ENCODE measurements at places on chromosomes 7 and 10.

DNA sequence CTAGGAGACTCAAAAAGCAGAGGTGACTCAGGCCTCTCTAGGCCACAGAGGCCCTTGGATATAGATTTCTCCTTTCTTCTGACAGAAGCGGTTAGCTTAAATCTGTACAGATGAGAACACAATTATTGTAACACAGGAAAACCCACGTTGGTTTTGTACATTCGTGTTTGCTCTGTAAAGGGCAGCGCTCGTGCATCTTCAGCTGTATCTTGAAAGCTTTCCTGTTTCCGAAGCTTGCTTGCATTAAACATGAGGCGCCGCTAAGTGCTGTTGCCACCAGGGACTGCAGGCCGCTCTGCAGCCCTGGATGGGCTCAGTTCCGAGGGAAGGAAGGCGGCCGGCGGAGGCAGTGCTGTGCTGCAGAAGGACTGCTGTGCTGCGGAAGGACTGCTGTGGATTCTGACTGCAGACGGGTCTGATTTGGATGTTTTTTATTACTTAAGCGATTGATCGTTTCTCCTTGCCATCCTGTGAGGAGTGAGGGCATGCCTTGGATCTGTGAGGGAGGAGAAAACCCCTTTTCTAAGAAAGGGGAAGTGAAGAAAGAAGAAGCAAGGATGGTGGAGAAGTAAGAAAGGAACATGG is 53.3 kb downstream of the FHIP2A start:
- DNase-seq: peak; percentile 8

DNA sequence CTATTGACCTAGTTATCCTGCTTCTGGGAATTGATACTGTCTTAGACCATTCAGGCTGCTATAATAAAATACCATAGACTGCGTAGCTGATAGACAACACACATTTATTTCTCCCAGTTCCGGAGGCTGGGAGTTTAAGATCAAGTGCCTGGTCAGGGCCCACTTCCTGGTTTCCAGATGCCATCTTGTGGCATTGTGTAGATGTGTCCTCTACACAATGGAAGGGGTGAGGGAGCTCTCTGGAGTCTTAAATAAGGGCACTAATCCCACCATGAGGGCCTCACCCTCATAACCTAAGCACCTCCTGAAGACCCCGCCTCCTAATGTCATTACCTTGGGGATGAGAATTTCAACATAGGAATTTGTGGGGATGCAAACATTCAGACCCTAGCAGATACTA is 62.4 kb downstream of the SLC35B4 start:
- no peak for DNase-seq

DNA sequence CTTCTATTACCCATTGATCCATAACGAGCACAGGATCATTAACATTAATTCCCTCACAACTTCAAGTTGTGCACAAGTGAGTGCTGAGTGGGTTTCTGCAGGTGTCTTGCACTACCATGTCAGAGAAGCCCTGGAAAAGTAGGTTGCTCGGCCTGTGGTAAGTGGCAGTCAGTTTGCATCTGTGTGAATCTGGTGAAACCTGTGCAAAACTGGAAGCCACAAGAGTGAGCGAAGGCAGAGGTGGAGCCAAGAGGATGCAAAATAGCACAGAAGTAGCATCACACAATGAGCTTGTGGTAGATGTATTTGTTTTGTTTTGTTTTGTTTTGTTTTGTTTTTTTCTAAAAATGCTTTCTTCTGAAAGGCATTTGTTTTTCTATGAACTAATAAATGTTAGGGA is 181.5 kb downstream of the THSD7A start:
- DNase-seq: no peak

GRCh38 chr10:73857446-73857845 is 16.9 kb downstream of the CAMK2G start:
- DNase-seq: no peak

- DNase-seq: no peak
Measured at GRCh38 chr10:112755446-112756234, 194.4 kb upstream of the TCF7L2 start.

- DNase-seq: no peak
Measured at GRCh38 chr7:121515630-121516401, 119.7 kb upstream of the FAM3C start.

- no peak for DNase-seq
Measured at GRCh38 chr10:26841733-26842317, 18.9 kb downstream of the ABI1 start.

- no peak for DNase-seq
Measured at GRCh38 chr7:66050990-66051448, 24.6 kb upstream of the ASL start.

DNA sequence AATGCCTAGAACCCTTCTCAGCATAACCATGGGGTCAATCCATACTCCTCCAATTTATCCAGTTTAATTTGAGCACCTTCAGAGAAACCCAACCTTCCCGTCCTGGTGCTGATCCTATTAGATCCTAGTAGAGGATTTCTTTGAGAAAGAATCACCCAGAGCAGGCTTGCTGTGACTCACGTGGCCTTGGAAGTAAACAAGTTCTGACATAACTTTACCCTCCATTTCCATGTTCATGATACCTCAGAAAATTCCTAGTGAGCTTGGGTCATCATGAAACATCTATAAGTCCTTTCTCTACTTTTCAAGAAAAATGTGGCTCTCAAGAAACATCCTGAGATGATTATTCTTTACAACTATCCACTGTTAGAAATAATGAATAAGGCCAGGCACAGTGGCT is 71.7 kb downstream of the PRLHR start:
- no peak for DNase-seq

DNA sequence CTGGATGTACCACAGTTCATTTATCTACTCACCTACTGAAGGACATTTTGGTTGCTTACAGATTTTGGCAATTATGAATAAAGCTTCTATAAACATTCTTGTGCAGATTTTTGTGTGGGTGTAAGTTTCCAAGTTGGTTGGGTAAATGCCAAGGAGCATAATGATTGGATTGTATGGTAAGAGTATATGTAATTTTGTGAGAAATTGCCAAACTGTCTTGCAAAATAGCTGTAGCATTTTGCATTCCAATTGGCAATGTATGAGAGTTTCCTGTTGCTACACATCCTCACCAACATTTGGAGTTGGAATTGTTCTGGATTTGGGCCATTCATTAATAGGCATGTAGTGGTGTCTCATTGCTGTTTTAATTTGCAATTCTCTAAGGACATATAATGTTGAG is 33.9 kb upstream of the HYAL4 start:
- no peak for DNase-seq

DNA sequence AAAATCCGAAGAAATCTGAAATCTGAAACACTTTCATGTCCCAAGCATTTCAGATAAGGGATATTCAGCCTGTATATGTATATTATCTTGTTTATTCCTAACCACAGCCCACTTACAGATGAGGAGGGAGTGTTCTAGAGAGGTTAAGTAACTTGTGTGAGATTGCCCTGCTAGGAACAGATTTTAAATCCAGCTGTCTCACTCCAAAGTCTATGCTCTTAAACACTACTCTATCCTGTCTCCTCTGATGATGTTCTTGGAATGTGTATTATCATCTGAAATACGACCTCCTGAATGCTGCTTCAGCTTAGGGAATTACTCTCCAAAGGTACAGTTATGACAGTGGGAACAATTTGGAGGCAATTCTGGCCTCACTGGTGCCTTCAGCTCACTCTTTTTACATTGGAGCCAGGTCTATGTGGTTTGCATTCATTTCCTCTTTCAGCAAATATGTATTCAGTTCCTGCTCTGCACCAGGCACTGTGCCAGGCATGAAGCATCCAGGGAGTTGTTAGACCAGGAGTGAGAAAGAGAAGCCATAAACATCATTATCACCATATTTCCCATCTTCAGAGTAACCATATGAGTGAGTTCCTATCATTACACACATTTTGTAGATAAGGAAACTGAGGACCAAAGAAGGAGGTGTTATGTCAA is 70.2 kb downstream of the NOC3L start:
- DNase-seq: no peak

- no peak for DNase-seq
Measured at GRCh38 chr7:23759671-23760391, 49.8 kb downstream of the STK31 start.

GRCh38 chr7:31948029-31948428 is 122.2 kb downstream of the PDE1C start:
- DNase-seq: no peak

DNA sequence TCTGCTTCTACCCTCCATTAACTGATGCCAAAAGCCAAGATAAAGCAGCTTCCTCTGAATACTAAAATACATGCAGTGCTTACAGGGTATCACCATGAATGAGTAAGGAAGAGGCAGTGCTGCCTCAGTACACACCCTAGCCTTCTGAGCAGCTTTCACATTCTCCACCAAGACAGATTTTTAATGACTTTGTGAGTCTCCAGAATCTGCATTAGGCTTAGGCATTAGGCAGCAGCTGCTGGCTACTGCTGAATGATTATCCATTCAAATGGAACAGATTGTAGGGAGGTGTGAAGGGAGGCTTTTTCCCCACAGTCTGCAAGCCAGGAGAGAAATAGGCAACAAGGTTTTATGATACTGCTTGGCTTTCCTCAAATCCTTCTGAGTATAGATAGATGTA is 1226.7 kb upstream of the LRRN3 start:
- DNase-seq: no peak

- DNase-seq: no peak
Measured at GRCh38 chr10:102286216-102286615, 40.9 kb downstream of the GBF1 start.

GRCh38 chr10:48193556-48193955 is 80.9 kb downstream of the FRMPD2 start:
- DNase-seq: no peak

- no peak for DNase-seq
Measured at GRCh38 chr7:44768628-44769371, 20.2 kb downstream of the ZMIZ2 start.

DNA sequence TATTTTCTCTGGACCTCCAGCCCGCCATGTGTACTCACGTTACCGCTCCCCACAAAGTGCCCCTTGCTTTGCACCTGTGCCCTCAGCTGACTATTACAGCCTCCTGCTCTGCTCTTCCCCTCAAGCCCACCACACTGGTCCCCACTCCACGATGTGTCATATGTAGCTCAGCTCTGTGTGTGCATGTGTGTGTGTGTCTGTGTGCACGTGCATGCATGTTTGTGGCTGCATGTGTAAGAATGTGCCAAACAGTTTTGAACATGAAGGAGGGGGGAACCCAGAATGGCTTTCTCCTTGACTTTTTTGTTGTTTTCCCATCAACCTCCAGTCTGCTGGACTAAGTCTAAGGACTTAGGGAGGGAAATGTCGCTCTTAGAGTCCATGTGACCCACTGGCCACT is 54.8 kb upstream of the BTRC start:
- no peak for DNase-seq

DNA sequence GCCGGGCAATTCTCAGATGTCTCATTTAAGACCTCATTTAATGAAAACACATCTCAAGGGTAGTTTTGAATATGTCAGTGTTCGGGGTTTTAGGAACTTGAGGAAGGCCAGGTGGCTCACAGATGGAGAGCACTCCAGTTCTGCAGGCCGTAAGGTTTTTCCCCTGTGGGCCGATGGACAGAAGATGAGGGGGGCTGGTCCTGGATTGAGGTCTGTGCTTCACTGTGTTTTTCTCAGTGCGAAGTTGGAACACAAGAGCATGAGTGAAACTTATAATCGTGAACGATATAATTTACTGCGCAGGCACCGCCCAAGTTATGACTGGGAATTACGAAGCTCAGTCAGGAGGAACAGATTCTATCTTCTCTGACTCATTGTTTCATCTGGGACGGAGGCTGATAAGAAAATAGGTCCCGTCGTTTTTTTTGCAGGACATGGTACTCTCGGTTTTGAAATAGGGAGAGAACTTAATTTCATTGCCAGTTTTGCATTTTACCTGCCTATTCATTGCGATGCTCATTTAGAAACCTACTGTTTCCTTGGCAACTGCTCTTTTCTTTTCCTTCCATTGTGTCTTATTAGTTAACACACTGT is 591.0 kb upstream of the PFKP start:
- DNase-seq: no peak

GRCh38 chr10:96402417-96403305 is 43.9 kb upstream of the OPALIN start:
- DNase-seq: no peak

- DNase-seq: no peak
Measured at GRCh38 chr10:49497358-49497757, 41.6 kb downstream of the ERCC6 start.

GRCh38 chr10:53357587-53357986 is 585.0 kb upstream of the MBL2 start:
- DNase-seq: no peak

GRCh38 chr7:29885626-29886025 is 79.3 kb downstream of the WIPF3 start:
- DNase-seq: no peak

DNA sequence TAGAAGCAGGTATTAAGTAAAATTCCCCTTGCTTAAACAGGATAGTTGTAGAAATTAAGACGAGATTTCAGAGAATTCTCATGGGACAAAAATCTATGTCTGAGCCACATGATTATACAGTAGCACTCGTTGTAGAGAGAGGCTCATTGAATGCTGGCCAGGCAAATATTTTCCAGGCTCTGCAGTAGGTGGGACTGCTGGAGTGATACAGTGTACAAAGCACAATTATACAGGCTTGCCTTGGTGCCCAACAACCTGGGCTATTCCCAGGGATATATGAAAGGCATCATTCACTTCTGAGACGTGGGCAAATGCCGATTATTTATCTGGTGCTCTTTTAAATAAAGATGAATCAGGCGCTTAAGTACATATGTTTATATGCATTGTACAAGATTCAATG is 380.6 kb downstream of the PHTF2 start:
- no peak for DNase-seq

- DNase-seq: no peak
Measured at GRCh38 chr10:78028438-78029268, 662 bp downstream of the POLR3A start.

GRCh38 chr7:65436163-65436562 is 62.5 kb downstream of the ZNF92 start:
- no peak for DNase-seq

DNA sequence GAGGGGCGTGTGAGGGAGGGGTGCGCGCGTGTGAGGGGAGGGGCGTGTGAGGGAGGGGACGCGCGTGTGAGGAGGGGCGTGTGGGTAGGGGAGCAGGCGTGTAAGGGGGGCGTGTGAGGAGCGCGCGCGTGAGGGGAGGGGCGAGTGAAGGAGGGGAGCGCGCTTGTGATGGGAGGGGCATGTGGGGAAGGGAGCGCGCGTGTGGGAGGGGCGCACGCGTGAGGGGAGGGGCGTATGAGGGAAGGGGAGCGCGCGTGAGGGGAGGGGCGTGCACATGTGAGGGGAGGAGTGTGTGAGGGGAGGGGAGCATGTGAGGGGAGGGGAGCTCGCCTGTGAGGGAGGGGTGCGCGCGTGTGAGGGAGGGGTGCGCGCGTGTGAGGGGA is 19.1 kb downstream of the MXI1 start:
- DNase-seq: peak; percentile 88

GRCh38 chr7:42945821-42946626 is 13.8 kb downstream of the MRPL32 start:
- no peak for DNase-seq
